ENCODE measurements at places on chromosomes 4 and X.

DNA sequence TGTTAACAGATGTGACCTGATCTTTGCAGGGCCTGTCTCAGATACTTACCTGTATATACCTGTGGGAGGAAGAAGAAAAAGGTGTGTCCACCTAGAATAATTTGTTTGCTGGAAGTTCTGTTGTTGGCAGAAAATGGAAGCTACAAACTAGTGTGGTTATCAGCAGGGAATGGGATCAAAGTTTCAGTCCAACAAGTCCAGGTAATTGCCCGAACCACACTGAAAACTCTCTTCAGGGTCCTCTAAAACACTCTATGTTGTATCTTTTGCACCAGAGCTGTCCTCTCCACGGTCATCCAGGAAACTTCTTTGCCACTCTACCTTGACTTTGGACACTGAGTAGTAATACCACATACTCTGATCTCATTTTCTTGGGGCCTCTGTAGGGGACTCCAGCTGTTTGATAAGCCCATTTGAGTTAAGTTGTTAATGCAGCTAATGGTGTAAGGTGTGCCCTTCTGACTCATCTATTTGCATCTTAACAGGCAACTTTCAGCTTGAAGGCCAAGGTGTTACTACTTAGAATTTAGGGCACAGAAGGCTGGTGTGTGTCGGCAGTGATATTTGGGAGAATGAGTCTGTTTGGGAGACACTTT, 38.7 kb upstream of the GATB start:
- DNase-seq: no peak

DNA sequence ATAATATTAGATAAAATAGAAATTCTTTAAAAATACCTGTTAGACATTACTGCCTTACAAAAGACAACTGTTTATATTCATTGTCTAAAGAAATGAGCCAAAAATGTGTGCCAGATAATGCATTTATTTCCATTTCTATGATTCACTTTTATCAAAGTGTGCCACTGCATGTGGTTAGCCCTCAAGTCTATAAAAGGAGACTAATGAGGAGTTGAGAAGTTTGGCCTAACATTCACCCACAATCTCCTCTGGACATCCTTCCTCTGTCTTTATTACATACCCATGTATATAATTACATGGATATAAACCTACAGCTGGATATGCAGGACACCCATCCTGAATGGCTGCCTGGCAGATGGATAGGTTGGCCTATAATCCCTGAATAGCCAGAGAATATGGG, 42.6 kb upstream of the PDE5A start:
- no peak for DNase-seq

DNA sequence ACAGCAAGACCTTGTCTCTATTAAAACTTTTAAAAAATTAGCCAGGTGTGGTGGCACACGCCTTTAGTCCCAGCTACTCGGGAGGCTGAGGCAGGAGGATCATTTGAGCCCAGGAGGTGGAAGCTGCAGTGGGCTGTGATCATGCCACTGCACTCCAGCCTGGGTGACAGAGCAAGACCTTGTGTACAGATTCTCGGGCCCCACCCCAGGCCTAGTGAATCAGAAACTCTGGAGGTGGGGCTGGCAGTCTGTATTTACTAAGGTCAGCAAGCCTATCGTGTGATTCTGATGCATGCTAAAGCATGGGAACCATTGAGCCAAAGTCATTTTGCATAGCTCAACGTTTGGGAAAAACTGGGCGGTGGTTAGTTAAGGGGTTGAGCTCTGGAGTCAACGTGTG, 3.5 kb downstream of the S100G start:
- DNase-seq: no peak

GRCh38 chr4:98522636-98523395, 135.6 kb downstream of the TSPAN5 start:
- DNase-seq: no peak

- DNase-seq: no peak
Measured at GRCh38 chrX:150833454-150834056, 64.9 kb downstream of the CD99L2 start.

GRCh38 chrX:119087121-119087520, 14.3 kb downstream of the CT47C1 start:
- DNase-seq: peak; percentile 6

DNA sequence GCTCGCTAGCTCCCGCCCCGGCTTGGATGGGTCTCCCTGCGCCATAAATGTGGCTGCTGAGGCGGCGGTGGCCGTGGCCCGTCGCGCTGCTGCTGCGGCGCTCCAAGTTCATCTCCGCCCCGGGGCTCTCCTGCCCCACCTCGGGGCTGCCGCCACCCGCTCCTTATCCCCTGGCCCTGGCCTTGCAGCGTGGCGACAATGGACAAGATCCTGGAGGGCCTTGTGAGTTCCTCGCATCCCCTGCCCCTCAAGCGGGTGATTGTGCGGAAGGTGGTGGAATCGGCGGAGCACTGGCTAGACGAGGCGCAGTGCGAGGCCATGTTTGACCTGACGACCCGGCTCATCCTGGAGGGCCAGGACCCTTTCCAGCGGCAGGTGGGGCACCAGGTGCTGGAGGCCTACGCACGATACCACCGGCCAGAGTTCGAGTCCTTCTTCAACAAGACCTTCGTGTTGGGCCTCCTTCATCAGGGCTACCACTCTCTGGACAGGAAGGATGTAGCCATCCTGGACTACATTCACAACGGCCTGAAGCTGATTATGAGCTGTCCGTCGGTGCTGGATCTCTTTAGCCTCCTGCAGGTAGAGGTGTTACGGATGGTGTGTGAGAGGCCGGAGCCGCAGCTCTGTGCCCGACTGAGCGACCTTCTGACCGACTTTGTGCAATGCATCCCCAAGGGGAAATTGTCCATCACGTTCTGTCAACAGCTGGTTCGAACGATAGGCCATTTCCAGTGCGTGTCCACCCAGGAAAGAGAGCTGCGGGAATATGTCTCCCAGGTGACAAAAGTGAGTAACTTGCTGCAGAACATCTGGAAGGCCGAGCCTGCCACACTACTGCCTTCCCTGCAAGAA, 763 bp downstream of the USP38 start:
- no peak for DNase-seq

- no peak for DNase-seq
Measured at GRCh38 chrX:27890611-27891010, 82.8 kb downstream of the MAGEB10 start.

GRCh38 chrX:115452251-115452650, 108.7 kb upstream of the PLS3 start:
- DNase-seq: no peak

- no peak for DNase-seq
Measured at GRCh38 chrX:17984415-17984814, 123.3 kb upstream of the RAI2 start.

- no peak for DNase-seq
Measured at GRCh38 chrX:70901465-70901864, 7.0 kb downstream of the TEX11 start.

- DNase-seq: no peak
Measured at GRCh38 chr4:15659768-15660570, 4.8 kb upstream of the FBXL5 start.

DNA sequence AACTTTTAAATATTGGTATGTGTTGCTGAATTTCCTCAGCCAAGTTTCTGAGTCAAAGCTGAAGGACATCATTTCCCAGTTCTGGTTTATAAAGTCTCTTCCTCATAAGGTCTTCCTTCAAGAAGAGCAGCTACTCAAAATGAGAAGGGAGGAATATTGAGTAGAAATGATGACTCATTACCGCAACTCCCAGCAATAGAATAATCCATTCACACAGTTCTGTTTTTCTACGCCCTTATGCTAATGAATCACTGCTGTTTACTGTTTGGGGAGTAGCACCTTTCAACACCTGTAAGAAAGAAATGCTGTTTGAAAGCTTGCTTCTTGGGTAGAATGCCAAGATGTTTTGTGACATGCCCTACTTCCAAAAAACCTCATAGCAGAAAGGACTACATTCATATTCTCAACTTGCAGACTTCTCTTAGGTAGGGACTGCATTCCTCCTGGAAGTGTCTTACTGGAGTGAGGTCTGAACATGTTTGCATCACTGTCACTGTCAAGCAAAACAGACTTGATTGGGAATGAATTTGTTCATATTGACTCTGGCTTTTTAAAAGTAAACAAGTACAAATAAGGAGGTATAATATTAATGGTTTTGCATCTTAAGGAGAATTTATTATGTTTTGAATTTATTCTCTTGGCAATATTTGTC, 147.2 kb upstream of the BANK1 start:
- DNase-seq: no peak

- DNase-seq: peak; percentile 20
Measured at GRCh38 chr4:137124278-137124932, 407.9 kb downstream of the PCDH18 start.

DNA sequence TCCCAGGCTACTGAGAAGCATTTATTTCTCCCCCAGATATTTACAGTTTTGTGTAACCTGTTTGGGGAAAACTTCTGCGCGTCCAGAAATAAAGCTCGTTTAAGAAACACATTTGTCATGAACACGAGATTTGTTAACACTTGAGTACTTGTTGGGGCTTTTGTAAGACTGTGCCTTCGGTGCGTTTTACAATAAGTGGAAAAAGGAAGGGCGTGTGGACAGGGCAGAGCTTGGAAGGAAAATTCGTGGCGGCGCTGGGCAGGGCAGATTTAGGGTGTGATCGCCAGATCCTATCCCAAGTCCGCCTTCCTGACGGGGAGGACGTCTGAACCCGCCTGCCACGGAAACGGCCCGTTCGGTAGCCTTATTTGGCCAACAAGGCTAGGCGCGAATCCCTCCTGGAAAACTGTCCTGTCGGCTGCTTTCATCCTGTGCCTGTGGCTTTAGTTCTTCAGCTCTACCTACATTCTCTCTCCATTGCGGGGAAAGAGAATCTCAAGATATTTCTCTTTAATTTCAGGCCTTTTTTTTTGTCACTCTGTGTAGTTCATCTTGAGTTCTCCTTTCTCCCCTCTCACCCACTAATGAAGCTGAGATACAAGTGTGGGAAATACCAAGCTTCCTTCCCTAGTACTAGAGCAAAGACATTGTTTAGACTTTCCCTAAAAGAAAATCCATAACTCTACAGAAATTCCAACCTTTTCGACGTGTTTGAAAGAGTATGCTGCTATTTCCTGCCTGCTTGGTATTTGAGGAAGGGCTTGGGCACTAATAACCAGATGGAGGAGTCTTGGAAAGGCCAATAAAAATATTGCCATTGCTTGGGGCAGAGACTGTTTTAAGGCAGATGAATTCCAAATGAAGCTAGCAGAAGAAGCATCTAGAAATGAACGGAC, 982 bp downstream of the PDLIM5 start:
- DNase-seq: peak; percentile 34

All from NCI-H510A (cell line).